Astrocyte (in vitro differentiated cells and primary cell): ENCODE measurements at places on chromosomes 5 and 9.

DNA sequence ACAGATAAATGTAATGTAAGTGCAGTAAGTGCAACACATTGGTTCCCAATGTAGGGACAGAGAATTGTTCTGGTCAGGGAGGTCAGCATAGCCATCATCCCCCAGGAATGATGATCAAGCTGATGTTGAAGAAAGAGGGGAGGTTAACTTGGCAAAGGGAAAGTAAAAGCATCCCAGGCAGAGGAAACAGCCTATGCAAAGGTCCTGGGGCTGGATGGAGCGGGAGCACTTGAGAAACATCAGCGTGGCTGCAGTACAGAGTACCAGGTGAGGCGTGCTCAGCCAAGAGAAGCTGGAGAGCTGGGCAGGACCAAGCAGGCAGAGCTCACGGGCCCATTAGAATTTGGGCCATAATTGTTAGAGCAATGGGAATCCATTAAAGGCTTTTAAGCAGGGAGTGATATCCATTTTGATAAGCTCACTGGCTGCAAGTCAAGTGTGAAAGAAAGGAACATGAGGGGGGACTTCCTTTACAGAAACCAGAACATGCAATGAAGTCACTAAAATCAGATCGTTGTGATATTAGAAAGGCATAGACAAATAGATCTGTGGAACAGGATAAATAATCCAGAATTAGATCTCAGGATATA, 50.1 kb upstream of the HAND1 start:
- DNase-seq, result no peak

- DNase-seq, result no peak
These were observed 742.8 kb downstream of the NR2F1-AS1 start for GRCh38 chr5:92838253-92838652.

DNA sequence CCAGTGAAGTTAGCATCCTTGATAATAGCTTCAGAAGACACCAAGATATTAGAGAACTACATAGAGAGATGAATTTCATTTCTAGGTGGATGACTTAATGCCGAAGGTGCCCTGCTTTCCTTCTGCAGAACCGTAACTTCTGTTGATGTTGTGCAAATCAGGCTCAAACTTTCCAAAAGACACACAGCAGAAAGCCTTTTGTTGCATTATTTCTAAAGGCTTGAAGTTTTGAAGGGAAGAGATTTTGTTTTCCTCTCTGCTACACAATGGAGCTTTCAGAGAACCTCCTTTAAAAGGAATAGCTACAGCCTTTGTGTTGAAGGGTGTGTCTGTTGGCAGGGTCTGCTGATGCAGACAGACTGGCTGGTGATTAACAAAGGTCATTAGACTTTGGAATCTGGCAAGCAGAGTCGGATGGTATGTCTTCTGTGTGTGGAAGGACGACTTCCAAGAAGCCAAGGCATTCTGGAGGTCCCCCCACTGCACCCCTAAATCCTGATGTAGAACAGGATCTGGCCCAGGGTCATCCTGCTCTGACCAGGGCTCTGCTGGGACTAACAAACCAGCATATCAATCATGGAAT, 57.8 kb downstream of the ZNF462 start:
- DNase-seq, result peak; percentile 68

- DNase-seq, result no peak
These were observed 5.8 kb upstream of the ALDH1A1 start for GRCh38 chr9:72958485-72959281.

DNA sequence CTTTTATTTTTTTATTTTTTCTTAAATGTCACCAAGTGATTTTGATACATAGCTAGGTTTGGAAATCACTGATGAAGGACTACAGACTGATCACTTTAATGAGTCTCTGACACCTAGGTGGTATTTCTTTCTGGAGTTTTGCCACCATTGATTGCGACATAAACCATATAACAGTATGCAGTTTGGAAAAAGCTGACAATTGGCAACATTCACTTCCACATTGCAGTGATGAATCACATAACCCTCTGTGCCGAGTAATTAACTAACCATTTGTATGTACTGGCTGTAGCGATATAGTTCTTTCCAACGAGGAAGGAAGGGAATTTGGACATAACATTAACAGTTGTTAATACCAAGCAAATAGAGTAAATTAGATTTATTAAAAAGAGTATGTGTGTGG, 222.9 kb upstream of the EFNA5 start:
- peak; percentile 83 for DNase-seq

DNA sequence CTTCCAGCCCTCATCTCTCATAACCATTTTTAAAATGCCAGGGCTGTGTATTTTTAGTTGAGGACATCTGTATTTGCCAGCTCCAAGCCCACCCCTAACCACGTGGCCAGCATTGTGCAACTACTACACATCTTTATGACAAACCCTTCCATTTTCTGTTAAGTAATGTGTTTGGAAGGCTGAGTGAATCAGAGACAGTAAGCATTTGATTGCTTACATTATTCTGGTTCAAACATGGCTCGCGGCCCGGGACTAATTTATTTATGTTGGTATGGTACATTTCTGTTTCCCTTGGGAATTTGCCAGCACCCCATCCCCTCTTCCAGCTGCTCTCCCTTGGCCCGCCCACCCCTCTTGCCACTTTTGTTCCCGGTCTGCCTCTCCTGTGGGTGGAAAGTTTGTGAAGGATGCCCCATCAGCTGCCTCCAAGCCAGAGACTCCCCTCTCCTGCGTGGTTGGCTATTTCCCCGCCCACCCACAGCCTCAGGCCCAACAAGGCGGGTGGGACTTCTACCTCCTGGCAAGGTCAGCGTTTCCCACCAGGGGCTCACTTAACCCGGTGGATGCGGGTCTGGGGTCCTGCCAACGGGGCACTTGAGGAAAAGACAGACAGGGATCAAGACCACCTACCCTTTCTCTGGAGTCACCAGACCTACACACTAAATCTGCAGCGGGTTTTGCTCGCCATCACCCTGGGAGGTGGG, 162.2 kb downstream of the HSD17B3 start:
- DNase-seq, result peak; percentile 84

DNA sequence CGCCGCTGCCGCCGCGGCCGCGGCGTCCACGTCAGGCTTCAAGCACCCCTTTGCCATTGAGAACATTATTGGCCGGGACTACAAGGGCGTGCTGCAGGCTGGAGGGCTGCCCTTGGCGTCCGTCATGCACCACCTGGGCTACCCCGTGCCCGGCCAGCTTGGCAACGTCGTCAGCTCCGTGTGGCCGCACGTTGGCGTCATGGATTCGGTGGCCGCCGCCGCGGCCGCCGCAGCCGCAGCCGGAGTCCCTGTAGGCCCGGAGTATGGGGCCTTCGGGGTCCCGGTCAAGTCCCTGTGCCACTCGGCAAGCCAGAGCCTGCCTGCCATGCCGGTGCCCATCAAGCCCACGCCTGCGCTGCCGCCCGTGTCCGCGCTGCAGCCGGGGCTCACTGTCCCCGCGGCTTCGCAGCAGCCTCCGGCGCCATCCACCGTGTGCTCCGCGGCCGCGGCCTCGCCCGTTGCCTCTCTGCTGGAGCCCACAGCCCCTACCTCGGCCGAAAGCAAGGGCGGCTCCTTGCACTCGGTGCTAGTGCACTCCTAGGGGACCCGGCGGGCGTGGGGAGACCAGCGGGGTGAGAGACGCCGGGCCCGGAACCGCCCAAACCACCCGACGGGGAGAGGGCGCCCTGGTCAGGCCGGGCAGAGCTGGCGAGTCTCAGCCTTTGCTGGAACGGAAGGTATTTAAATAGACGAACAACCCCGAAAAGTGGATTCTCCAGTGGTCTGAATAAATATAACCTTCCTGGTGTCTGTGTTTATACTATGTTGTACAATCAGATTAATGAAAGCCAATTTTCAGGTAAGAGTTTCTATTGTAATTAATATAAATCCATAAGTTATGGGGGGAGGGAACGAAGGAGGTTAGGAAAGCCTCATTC, 1.2 kb downstream of the FOXB2 start:
- DNase-seq, result no peak

DNA sequence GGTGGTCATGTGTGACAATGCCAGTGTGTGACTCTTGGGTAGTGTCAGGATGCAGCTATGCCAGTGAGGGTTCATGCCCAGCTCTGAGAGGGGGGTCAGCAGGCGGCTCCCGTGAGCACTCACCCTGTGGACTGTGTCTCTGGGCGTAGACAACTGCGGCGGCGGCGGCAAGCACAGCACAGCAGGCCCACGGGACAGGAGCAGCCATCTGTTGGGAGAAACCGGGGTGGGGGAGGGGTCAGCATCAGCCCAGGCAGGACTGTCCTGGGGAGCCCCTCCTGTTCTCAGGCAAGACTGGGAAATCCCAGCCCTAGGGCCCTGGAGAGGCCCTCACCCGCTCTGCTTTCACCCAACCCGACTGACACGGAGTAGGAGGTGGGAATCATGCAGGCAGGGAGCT, 20.8 kb downstream of the CNTFR start:
- DNase-seq, result no peak

- peak; percentile 69 for DNase-seq
These were observed 120.2 kb upstream of the TRIM32 start for GRCh38 chr9:116566677-116567488.
